ENCODE measurements at places on chromosomes 7 and 10. TPM values are rescaled to one million over a fixed set of nuclear protein-coding genes. Genes with fewer than 3 reads are reported as not detected.

Gene SPDYE9
- not detected for total RNA-seq

Gene BCL7B
- 67.1 TPM for total RNA-seq

Gene MYOZ1
- not detected for total RNA-seq

Gene RTKN2
- total RNA-seq = 0.84 TPM

Gene ODAD2
- total RNA-seq = not detected

Gene SERPINE1
- total RNA-seq = 846 TPM

Gene HOXA13
- total RNA-seq = 2.2 TPM

Gene TAS2R3
- not detected for total RNA-seq

Data from A549 treated with DMSO at 1 μM for 4 hours (cell line).